ENCODE measurements at places on chromosomes 2 and 18.

DNA sequence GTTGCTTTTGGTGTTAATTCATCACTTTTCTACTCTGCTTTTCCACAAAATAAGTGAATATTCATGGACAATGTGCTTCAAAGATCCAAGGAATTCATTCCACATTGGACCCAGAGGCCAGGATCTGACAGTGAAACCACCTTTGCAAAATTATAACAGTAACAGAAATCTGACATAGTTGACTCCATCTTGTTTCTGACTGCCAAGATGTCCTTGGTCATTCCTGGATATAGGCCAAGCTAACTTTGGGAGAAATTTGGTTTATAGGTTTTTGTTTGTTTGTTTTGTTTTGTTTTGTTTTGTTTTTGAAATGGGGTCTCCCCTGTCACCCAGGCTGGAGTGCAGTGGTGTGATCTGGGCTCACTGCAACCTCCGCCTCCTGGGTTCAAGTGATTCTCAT lies 10.3 kb downstream of the MPPE1 start:
- no peak for DNase-seq

DNA sequence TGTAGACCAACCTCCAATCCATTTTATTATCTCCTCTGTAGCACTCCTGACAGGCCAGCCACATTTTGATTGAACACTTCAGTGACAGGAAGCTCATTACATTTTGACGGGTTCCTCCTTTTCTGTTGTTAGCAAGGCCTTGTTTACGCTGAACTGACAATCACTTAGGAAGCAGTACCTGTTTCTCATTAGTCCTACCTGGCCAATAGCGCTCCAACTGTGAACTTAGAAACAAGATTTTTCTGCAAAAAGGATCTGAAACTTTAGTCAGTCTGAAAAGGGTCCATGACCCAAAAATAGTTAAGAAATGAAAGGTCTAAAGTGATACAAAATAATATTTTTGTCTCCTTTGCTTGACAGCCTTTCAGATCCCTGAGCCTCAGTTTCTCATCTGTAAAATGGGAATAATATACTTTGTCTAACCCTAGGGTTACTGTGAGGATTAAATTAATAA lies 119.6 kb upstream of the MSTN start:
- DNase-seq, result peak; percentile 45

GRCh38 chr18:755506-755905 lies 43.1 kb upstream of the ENOSF1 start:
- no peak for DNase-seq

DNA sequence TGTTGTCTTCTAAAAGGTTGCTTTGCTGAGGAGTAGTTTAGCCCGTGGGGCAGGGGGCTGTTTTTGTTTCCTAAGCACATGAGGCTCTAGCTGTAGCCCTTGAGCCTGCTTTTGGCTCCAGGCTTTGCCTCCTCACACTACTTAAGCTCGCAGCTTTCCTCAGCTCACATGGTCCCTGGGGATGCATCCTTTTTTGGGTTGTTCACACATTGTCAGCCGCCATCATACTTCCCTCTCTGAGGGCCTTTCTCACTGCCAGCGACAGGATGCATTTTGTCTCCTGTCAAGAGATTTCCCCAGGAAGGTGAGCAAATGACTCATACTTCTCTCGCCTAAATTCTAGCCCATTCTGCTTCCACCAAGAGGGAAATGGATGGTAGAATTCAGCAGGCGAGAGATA lies 279.5 kb upstream of the PKDCC start:
- DNase-seq, result no peak

DNA sequence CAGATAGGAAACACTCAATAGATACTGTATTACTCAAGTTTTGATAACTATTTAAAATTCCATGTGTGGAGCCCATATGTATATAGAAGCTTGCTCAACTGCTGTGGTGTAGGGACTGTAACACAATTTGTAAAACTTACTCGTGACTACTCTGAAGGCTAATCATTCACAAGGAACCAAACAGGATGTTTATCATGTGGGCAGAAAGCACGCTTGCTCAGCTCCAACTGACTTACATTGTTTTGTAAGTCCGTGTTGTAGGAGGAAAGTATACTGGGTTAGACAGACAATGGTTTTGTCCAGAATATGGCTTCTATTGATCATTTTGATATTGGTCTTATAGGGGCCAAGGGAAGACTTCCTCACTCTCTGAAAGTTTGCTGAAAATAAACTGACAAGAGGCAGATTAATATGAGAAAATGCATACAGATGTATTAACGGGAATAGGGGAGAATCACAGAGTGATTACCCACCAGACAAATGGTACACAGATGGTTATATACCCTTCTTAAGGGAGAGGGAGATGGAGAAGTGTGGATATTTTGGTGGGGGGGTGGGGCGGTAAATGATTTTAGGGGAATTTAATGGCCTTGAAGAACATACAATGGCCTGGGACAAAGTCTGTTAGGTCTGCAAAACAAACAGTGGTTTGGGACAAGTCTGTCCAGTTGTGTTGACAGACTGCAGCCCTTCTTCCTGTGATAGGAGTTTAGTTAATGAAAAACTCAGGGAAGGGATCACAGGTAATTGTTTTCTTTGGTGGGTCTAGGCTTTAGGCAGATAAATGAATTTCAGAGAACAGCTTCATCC lies 259.3 kb upstream of the SP5 start:
- DNase-seq, result no peak

GRCh38 chr2:5528706-5529105 lies 163.5 kb upstream of the SOX11 start:
- DNase-seq, result no peak

DNA sequence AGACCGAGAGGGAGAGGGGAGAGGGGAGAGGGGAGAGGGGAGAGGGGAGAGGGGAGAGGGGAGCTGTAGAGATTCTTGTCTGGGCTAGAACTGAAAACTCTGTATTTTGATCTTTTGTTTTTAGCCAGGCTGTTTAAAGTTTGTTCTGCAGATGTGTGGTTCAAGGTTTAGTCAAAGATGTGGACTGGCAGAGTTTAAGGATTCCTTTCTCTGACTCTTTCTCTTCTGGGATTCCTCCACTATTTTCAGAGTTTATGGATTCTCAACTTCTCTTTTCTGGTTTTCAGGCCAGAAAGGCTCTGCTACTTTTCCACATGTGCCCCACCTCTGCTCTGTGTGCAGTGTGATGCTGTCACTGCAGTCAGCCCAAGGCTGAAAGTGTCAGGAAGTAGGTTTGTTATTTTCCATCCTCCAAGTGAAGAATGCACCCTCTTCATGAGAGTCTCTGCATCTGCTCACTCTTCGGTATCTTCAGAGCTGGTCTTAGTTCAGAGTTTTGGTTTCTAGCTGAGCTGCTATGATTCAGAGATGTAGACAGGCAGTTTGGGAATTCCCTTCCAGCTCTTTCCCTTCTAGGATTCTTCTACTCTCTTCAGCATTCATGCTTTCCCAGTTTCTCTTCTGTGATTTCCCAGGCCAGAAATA lies 130.9 kb upstream of the SMAD7 start:
- peak; percentile 31 for DNase-seq

- no peak for DNase-seq
Observed at GRCh38 chr2:85032621-85033020, 61.7 kb downstream of the KCMF1 start.
